Uterine smooth muscle cell (primary cell): ENCODE measurements at places on chromosomes 1 and 21. TPM values are rescaled to one million over a fixed set of nuclear protein-coding genes. Genes with fewer than 3 reads are reported as not detected.

The RAB4A gene
- 19.8 and 26.4 TPM in 2 replicates for total RNA-seq

The BGLAP gene
- total RNA-seq = 0.11 TPM in 1 of 2 replicates, not detected in the other

The SPOCD1 gene
- 71.4 and 85.6 TPM in 2 replicates for total RNA-seq

The PGBD5 gene
- 0.11 and 0.12 TPM in 2 replicates for total RNA-seq

The EFNA1 gene
- total RNA-seq = 0.22 and 0.75 TPM in 2 replicates

The DNAJC6 gene
- 0.44 and 0.62 TPM in 2 replicates for total RNA-seq

The GRIK3 gene
- total RNA-seq = not detected in 2 replicates

The TDRD10 gene
- not detected in 2 replicates for total RNA-seq

The ADCY10 gene
- total RNA-seq = under 0.01 TPM in 2 replicates

The CEP104 gene
- total RNA-seq = 21.2 and 29.6 TPM in 2 replicates

The TSPAN1 gene
- total RNA-seq = 0.22 and 0.25 TPM in 2 replicates

The RHD gene
- total RNA-seq = 0.12 TPM in 1 of 2 replicates, not detected in the other

The B3GALT5 gene
- 0.33 and 1.1 TPM in 2 replicates for total RNA-seq

The RNU1-1 gene
- total RNA-seq = under 0.01 and 2,224 TPM in 2 replicates

The AIM2 gene
- total RNA-seq = 0.11 TPM in 1 of 2 replicates, not detected in the other

The IQGAP3 gene
- 27.6 and 83.3 TPM in 2 replicates for total RNA-seq

The ORC1 gene
- 3.4 and 13.4 TPM in 2 replicates for total RNA-seq

The CAPN8 gene
- total RNA-seq = under 0.01 TPM in 1 of 2 replicates, not detected in the other

The A3GALT2 gene
- total RNA-seq = not detected in 2 replicates

The C1orf198 gene
- total RNA-seq = 16.7 and 32.9 TPM in 2 replicates

The NBPF6 gene
- not detected in 2 replicates for total RNA-seq

The CAPZA1 gene
- 234 and 391 TPM in 2 replicates for total RNA-seq

The PKP1 gene
- 0.55 and 0.75 TPM in 2 replicates for total RNA-seq

The FMO3 gene
- 0.25 TPM in 1 of 2 replicates, not detected in the other for total RNA-seq

The PLPP3 gene
- total RNA-seq = 10.2 and 14.2 TPM in 2 replicates

The CD1E gene
- not detected in 2 replicates for total RNA-seq

The FCMR gene
- total RNA-seq = 0.11 and 0.37 TPM in 2 replicates

The LRRN2 gene
- total RNA-seq = under 0.01 TPM in 1 of 2 replicates, not detected in the other

The NTMT2 gene
- total RNA-seq = not detected in 2 replicates
